Left lung (tissue), 14 donors: ENCODE measurements at places on chromosomes 7 and 10.

- DNase-seq = no peak
These were observed 24.3 kb downstream of the SPAG6 start for GRCh38 chr10:22369434-22370072.

- no peak for DNase-seq
These were observed 28.0 kb downstream of the MICALL2 start for GRCh38 chr7:1431226-1431625.

GRCh38 chr7:15370441-15370840 is 191.4 kb downstream of the AGMO start:
- no peak for DNase-seq

DNA sequence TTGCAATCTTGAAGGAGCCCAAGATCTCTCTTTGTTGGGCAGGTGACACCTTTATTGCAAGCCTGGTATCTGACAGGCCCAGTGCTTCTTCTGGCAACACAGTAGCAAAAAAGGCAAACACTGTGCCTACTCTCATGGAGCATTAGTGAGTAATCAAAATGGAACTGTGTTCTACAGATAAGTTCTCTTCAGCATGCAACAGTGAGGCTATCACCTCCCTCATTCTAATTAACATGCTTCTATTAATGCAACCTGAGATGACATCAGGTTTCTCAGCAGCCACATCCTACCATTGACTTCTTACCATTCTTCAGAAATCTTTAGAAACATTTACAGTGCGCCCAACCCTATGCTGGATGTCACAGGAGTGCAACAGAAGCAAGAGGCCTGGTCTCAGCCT is 77.9 kb upstream of the KCNMA1 start:
- DNase-seq = no peak

GRCh38 chr10:35563261-35563891 is 41.8 kb upstream of the GJD4 start:
- peak; percentile 38 for DNase-seq

GRCh38 chr7:107728276-107728675 is 15.7 kb upstream of the CBLL1 start:
- no peak for DNase-seq

- no peak for DNase-seq
These were observed 13.1 kb downstream of the UMAD1 start for GRCh38 chr7:7653593-7654187.

DNA sequence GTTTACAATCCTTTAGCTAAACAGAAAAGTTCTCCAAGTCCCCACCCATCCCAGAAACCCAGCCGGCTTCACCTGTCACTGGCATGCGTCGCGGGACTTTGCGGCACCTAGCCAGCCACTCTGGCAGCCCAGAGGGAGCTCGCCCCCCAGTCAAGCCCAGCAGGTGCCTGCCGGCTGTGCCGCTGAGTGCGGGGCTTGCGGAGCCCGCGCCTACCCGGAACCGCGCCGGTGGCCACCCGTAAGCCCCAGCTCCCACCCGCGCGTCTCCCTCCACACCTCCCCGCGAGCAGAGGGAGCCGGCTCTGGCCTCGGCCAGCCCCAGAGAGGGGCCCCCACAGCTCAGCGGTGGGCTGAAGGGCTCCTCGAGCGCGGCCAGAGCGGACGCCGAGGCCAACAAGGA is 446.1 kb downstream of the GRM8 start:
- no peak for DNase-seq

DNA sequence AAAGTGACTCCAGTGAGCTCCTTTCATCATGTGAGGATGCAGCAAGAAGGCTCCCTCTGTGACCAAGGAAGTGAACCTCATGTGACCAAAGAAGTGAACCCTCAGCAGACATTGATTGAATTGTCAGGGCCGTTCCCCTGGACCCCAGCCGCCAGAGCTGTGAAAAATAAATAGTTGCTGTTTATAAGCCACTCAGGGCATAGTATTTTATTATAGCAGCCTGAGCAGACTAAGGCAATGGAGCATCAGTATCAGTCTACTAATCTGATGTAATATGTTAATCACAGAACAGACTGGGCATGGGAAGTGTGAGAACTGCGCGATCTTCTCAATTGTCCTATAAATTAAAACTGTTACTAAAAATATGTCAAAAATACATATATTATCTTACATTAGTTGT is 384.5 kb upstream of the PRKCQ start:
- DNase-seq = no peak

DNA sequence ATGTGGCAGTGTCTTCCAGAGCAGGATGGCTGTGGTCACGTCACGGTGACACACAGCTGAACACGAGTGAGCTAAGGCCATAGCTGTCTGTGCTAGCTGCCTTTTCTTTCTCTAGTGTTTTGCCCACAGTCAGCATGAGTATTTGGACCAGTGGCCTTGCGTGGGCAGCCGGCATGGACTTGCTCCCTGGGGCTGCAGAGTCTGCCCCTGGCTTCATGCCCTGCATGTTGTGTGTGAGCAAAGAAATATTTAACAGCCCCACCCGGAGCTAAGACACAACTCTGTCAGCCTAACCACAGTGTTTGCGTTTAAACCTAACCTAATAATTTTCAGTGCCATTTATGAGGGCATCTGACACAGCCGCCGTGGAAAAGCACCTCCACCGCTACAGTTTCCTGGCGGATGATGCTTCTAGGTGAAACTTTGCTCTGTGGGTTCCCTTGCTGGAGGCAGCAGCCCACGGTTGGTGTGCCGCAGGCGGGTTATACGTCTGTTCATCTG is 14.6 kb downstream of the CHST12 start:
- DNase-seq = no peak

DNA sequence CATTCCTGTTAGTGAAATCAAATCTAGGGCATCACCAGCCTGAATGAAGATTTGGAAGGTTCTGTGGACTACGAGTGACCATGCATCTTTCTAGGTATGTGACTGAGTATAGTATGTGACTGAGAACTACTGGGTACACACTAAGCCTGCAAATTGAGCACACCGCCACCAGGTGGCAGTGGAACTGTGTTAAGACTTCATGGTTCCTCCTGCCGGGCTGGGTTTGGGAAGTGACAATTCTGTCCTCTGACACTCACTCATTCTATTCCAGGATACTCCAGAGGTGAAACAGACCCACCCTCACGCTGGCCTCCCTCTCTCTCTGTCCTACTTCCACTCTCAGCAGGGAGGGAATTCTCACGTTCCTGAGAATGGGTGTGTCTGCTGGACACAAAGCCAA is 84.0 kb upstream of the TMEM248 start:
- no peak for DNase-seq

GRCh38 chr7:44240983-44241510 is 40.3 kb downstream of the YKT6 start:
- peak; percentile 83 for DNase-seq

DNA sequence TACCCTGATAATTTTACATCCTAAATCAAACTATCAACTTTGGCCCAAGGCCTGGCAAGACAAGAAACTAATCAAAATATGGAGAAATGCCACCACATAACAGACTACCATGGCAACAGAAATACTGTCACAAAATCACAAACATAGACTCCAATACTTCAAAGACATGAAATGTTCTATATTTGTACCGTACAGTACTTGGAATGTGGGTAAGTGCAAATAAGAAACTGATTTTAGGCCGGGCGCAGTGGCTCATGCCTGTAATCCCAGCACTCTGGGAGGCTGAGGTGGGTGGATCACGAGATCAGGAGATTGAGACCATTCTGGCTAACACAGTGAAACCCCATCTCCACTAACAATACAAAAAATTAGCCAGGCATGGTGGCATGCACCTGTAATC is 9.2 kb downstream of the TNPO3 start:
- DNase-seq = no peak

DNA sequence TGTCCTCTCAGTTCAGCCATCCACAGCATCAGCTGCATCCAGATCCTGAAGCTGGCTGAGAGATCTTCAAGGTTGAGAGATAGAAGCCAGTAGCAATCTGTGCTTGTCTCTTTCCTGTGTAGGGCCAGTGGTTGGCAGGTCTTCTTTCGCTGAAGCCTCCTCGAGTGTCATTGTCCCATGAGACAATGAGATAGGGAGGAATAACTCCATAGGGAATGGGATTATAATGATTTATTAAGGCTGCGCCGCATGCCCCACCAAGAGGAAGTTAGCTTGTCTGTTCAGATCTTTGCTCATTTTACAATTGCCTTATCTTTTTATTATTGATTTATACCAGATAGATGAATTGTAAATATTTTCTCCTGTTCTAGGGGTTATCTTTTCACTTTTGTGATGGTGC is 61.5 kb downstream of the MCMBP start:
- no peak for DNase-seq

- no peak for DNase-seq
These were observed 676.4 kb upstream of the NRP1 start for GRCh38 chr10:34010891-34011290.

DNA sequence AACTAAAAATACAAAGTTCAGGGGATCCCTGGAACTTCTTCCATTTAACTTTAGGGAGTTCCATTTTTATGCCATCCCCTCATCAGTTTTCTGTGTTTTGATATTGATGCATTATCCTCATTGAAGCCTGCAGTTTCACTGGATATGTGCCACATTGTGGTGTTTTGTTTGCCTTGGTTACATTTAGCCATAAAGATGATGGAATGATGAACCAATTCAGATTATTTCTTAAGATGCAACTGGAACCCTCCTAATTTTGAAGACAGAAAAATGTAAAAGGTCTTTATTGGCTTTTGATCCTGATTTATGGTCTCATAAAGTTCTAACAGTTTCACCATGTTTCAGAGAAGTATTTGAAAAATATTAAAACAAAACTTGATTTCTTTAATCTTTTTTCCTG is 314.2 kb upstream of the KLF6 start:
- DNase-seq = no peak

DNA sequence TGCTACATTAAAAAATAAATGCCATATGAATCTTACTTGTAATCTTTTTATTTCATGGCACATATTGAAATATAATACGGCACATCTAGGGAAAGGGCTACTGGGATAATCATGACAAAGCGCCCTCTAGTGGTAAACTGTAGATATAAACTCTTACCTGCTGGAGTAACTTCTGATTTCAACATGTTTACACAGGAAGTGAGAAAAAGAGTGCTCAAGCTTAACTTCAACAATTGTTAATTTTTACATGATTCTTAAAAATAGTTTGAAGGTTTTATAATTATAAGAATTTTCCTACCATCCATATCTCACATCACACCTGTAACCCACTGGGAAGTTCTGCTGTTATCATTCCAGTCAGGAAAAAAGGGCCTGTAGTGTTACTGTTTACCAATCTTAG is 2.0 kb upstream of the HEPACAM2 start:
- no peak for DNase-seq

GRCh38 chr7:155192961-155193640 is 104.6 kb upstream of the INSIG1 start:
- no peak for DNase-seq

DNA sequence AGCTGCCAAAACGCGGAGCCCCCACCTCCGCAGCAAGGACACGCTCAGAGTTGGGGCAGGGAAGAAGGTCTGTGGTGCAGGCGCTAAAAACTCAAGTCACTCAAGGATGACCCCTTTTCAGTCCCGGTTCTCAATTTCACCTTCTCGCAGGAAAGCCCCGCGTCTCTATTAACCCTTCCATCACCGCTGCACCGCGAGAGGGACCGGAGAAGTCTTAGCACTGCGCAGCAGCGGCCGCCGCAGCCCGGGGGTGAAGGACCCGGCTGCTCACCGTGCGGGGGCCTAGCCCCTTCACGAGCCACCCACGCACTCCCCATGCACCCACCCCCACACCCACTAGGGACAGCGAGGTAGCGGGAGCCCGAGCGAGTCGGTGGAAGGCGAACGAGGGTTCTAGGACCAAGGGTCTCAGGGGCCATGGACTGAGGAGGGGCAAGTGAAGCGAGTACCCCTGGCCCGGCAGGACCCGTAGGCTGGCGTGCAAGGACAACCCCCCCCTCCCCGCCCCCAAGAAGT is 162.9 kb downstream of the SH3PXD2A start:
- no peak for DNase-seq

GRCh38 chr10:60669501-60669900 is 108.8 kb upstream of the CDK1 start:
- no peak for DNase-seq

DNA sequence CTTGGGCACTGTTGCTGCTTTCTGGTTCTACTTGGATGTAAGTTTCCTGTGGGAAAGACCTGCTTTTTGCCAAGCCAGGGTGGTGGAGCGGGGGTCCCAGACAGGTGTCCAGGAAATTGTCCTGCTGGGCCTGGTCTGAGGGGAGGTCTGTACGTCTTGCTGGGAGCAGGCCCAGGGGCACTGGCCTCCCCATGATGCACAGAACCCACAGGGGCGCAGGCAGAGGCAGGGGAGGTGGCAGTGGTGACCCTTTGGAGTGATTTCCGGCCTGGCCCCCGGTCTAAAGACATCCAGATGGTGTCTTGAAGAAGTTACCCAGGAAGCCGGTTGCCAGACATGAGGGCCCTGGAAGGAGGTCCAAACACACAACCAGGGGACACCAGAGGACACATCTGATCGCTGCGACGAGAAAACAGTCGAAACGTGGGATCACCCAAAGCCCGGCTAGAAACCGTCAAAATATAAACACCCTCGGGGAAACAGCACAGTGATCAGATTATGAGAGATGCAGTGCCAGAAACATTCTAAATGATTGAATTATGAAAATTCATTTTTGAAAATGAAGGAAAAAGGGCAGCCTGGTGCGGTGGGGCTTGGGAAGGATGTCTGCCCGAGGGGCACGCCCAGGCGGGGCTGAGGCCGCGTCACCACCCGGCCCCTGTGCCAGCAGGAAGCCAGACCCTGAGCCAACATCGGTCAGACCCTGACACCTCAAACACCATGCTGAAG is 59.6 kb downstream of the TMEM270 start:
- peak; percentile 53 for DNase-seq

DNA sequence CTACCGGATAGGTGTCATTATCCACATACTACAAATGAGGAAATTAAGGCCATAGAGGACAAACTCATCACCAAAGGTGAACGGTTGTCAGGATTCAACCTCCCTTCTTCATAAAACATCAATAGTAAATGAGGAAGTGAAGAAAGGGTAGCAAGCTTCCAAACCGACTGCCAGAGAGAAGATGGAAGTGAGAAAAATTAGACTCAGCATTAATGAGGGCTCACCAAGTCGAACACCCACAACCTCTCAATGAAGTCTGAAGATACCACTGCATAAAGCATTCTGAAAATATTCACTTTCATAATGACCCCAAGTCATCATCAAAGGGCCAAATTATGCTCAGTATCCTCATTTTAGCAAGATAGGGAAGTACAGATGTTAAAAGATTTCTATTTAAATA is 29.6 kb downstream of the ABCB4 start:
- no peak for DNase-seq

- no peak for DNase-seq
These were observed 10.6 kb downstream of the CRTAC1 start for GRCh38 chr10:98019784-98020183.

DNA sequence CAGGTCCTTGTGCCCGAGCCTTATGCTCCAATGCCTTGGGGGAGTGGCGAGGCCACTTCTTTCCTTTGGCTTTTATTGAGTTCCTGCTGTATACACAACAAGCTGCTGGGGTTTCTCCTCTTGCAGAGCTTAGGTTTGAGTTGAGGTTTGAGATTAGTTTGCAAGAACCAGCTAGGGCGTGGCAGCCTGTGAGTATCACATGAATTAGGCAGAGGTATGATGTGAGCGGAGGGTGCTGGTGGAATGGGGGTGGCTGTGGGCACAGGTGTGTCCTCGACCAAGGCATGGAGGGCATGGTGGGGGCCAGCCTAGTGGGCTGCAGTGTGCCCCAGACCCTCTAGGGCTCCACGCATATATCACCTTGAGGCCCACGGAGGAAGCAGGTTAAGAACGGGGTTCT is 123.3 kb downstream of the DOCK1 start:
- DNase-seq = no peak
